Brain (organoid and tissue), 16 donors: ENCODE measurements at places on chromosomes 12 and 14. TPM values are rescaled to one million over a fixed set of nuclear protein-coding genes. Genes with fewer than 3 reads are reported as not detected.

Gene OTX2
- polyA plus RNA-seq: not detected

Gene IL22
- polyA plus RNA-seq: not detected

Gene GPR84
- polyA plus RNA-seq: not detected

Gene PPHLN1
- polyA plus RNA-seq: 30.7 TPM

Gene LRP1
- polyA plus RNA-seq: 56.5 TPM

Gene B4GALNT3
- 6.9 TPM for polyA plus RNA-seq

Gene AKAP6
- polyA plus RNA-seq: 7.0 TPM

Gene CACNA2D4
- not detected for polyA plus RNA-seq

Gene HCFC2
- 2.9 TPM for polyA plus RNA-seq

Gene SFSWAP
- 24.9 TPM for polyA plus RNA-seq

Gene TMEM117
- 1.7 TPM for polyA plus RNA-seq

Gene CCDC38
- polyA plus RNA-seq: not detected

Gene EIF2S3B
- polyA plus RNA-seq: not detected

Gene OR4K15
- not detected for polyA plus RNA-seq

Gene CYP27B1
- not detected for polyA plus RNA-seq

Gene GNB3
- 4.8 TPM for polyA plus RNA-seq

Gene EPYC
- polyA plus RNA-seq: not detected

Gene FKBP3
- 76.2 TPM for polyA plus RNA-seq

Gene SERPINA1
- polyA plus RNA-seq: 5.7 TPM

Gene COQ5
- polyA plus RNA-seq: 36.5 TPM

Gene LMBR1L
- polyA plus RNA-seq: 13.9 TPM

Gene DENND5B
- polyA plus RNA-seq: 5.7 TPM
